G401 (cell line): ENCODE measurements at places on chromosomes 7 and 10.
A peak's percentile ranks its signal among the peaks of the same experiment; 100 is the strongest.

DNA sequence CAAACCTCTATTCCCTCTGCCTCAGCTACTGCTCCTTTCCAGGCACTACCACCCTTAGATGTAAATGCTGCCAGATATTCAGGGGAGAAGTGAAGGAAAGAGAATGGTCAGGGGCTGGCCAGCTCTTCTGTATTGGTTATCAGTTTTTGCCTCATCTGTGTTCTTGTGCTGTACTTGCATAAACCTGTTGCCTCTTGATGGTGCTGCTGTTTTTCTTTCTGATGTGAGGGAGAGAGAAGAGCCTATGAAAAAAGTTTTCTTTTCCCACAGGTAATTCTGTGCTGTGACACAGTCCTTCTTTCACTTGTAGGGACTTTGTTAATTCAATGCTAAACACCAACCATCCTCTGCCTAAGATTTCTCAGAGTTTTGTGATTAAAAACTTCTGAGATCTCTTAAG is 57.5 kb downstream of the STK31 start:
- no peak for DNase-seq

DNA sequence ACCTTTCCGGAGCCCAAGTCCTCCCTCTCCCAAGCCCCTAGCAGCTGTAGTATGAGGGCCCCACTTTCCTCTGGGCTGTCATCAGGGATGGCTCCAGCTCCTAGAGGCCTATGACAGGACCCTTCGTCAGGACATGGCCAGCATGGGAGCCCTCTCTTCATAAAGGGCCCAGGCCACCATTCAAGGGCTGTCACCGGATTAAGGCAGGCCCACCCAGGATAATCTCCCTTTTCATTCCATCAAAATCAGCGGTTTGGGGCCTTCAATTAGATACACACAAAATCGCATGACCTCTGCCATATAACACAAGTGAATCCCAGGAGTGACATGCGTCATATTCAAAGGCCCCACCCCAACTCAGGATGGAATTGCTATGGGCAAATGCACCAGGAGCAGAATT is 12.2 kb upstream of the GDF10 start:
- no peak for DNase-seq

GRCh38 chr7:155531681-155532080 is 14.7 kb downstream of the CNPY1 start:
- peak; percentile 48 for DNase-seq

GRCh38 chr7:50317221-50317678 is 12.7 kb downstream of the IKZF1 start:
- DNase-seq, result no peak

GRCh38 chr7:142901426-142902259 is 16.1 kb upstream of the TRPV6 start:
- no peak for DNase-seq

DNA sequence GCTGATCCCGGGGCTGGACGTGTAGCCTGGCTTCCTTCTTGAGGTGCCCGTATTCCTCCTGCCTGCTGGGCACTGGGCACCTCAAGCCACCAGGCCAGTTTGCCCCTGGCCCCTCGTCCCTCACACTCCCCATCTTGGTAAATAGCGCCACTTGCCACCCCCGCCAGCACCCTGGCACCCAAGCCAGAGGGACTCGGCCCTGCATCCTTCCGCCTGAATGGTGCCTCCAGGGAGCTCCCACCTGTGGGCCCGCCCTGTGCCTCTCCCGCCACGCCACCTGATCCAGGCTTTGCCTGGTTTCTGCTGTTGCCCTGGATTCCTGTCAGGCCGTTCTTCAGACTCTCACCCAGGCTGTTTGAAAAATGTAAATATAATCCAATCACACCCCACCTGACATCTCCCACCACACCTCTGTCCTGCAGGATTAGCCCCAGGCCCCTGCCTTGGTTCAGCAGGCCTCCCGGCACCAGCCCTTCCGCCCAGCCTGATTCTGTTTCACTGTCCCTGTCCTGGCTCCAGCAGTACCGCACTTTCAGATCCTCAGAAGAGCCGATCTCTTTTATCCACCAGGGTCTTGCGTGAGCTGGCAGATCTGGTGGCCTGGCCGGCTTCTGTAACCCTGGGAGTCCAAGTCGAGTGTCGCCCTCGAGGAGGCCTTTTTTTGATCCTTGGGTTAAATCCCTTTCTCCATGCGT is 33.8 kb downstream of the WIPI2 start:
- no peak for DNase-seq

GRCh38 chr7:22611758-22612079 is 111.7 kb upstream of the STEAP1B start:
- no peak for DNase-seq

DNA sequence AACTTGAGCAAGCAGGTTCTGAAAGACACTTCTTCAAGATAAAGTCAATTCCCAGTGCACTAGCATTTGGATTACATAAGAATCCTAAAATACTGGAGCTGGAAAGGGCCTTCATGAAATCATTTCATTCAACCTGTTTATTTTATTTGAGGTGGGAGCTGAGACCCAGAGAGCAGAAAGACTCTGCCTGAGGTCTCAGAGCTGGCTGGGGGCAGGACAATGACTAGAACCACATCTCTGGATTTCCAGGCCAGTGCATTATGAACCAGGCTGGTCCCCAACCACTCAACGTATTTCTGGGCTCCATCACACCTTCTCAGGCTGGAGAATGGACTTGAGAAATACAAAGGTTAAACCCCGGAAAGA is 8.4 kb downstream of the ANXA11 start:
- no peak for DNase-seq

GRCh38 chr10:91350651-91351081 is 59.5 kb upstream of the HECTD2 start:
- DNase-seq, result no peak

DNA sequence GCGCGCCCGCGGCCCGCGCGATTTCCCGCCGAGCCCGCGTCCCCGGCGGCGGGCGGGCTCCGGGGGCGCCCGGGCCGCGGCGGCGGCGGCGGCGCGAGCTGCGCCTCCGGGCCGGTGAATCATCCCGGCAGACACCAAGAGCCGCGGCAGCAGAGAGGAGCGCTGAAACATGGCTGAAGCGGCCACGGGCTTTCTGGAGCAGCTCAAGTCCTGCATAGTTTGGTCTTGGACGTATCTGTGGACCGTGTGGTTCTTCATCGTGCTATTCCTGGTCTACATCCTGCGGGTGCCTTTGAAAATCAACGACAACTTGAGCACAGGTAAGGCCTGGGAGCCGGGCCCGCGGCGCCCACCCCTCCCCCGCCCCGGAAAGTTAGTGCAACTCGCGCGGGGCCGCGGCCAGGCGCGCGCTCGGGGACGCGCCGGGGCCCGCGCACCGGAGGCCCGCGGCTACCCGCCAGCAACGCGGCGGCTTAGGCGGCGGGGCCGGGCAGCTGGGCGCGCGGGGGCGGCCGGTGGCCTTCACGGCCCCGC is at the start of gene ST7:
Gene ST7 (plus strand): TSS at position 130 of the 534 bp plus-strand sequence. CDS start 40 bp downstream, at position 170.
- peak; percentile 55 for DNase-seq

- DNase-seq, result no peak
These were observed 136.5 kb upstream of the UNC5B start for GRCh38 chr10:71075759-71076472.

- no peak for DNase-seq
These were observed 15.2 kb upstream of the KAZALD1 start for GRCh38 chr10:101046332-101047238.

- peak; percentile 27 for DNase-seq
These were observed 91.8 kb downstream of the ARHGAP12 start for GRCh38 chr10:31836569-31837406.

- no peak for DNase-seq
These were observed 37.1 kb downstream of the AP3M1 start for GRCh38 chr10:74113546-74113945.

DNA sequence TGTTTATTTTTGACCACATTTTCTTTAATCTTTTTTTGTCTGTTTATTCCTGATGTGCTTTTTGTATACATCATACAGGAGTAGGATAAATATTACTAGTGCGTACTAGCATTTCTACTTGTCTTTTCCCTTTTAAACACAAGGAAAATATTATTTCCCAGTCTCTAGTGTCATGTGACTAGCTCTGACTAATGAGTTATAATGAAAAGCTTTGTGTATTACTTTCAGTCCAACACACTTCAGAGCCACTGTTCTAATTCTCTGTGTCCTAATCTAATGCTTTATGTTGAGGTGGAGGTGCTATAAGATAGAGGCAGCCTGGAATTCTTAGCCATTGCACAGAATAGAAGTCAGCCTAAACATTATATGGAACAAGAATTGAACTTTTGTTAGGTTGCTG is 65.0 kb upstream of the RAB18 start:
- no peak for DNase-seq

DNA sequence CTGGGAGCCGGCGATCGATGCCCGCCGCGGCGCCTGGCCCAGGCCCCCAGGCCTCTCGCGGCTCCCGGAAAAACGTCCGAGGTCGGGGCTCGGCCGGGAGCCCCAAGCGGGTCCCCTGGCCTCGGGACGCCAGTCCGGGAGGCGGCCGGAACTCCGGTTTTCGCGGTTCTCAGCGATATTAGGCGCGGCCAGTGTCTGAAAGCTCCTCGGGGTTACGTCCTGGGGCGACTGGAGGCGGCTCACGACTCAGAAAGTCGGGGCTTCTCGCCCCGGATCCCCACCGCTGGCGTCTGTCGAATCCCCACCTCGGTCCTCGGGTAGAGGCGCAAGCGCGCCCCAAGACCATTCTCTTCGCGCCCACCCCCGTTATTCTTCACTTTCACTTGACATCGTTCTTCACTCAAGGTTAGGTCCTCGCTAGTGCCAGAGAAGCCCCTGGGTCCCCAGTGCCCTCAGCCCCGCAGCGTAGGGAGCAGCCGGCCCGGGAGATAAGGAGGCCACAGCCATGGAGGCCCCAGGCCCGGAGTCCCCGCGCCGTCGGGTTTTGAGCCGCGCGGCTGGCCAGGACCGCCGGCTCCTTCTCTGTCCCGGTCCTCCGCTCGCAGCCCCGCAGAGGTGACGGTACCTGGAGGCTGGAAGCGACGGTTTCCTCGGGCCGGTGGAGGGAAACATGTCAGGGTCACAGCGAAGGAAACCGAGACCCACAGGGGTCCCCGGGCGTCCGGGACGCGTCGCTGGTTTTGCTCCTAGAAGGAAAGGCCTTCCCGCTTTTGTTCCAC is 35.2 kb upstream of the EBLN1 start:
- DNase-seq, result peak; percentile 32
